Kidney glomerular epithelial cell (primary cell): ENCODE measurements at places on chromosomes 1 and 21.

DNA sequence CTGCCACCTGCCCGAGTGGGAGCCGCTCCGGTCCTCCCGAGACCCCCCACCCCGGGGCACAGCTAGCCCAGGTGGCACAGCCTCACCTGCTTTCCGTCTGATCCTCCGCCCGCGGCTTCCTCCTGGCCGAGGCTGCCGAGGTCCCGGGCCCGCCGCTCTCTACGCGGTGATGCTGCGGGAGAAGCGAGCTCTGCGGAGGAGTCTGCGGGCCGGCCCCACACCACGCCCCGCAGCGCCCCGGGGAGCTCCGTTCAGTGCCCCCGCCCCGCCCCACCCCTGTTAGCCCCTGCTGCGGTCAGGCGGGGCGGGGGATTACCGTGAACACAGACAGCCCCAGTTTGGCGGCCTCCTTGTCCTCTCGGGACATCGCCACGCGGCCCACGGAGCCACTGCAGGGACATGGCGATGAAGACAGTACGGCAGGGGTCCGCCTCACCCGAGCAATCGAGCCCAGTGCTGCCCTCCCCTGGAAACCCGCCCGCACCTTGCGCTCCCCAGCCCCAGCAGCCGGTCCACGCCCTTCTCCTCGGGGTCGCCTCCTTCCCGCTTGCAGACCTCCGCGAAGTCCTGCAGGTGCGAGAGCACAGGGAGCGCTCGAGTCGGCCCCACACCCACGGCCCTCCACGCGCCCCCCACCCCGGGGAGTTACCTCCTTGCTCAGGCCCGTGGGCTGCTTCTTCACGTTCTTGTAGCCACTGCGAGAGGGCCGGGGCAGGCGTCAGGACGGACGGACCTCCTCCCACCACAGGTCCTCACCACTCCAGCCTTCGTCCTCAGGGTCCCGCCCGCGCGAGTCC, 933 bp downstream of the C1orf35 start:
- no peak for DNase-seq

GRCh38 chr1:52360595-52360968, 5.4 kb downstream of the CC2D1B start:
- no peak for DNase-seq

DNA sequence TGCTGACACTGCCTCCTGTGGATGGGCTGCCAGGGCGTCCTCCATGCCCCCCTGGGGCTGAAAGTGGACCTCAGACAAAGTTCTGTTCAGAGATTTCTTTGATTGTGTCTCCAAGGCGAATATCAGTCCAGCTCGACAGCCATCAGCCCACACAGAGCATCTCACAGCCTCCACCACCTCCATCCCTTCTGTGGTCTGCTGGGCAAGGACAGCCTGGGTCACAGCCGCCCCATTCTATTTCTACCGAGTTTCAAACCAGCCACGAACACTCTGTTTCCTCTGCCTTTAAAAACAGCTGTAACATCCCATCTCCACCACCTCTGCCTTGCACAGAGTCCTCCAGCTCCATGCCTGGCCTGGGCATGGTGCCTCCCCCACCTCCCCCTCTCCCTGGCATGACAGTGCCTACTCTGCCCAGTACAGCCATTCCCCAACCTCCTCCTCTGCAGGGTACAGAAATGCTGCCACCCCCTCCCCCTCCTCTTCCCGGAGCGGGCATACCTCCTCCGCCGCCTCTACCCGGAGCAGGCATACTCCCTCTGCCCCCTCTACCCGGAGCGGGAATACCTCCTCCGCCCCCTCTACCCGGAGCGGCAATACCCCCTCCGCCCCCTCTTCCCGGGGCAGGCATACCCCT, 115.5 kb downstream of the FMN2 start:
- DNase-seq: no peak

DNA sequence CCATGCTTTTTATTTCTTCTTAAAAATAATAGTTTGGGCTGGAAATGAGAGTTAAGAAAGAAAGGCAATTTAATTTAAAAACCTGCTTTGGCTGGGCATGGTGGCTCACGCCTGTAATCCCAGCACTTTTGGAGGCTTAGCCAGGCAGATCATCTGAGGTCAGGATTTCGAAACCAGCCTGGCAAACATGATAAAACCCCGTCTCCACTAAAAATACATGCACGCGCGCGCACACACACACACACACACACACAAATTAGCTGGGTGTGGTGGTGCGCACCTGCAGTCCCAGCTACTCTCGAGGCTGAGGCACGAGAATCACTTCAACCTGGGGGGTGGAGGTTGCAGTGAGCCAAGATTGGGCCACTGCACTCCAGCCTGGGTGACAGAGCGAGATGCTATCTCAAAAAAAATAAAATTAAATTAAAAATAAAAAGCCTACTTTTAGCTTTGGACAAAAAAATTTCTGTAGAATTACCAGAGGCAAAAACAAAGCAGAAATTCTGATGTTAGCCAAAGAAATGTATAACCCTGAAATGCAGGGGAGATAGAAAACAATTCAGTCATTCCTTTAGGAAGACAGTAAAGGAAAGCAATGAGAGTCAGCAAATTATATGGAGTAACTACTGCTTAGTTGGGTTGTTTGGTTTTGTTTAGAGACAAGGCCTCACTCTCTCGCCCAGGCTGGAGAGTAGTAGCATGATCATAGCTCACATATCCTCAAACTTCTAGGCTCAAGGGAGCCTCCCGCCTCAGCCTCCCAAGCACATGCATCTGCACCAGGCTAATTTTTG, 15.7 kb upstream of the IPP start:
- no peak for DNase-seq

- peak; percentile 18 for DNase-seq
These were observed 908 bp downstream of the DDI2 start for GRCh38 chr1:15618077-15618654.

GRCh38 chr1:100343897-100344296, 8.4 kb upstream of the CDC14A start:
- DNase-seq: no peak

DNA sequence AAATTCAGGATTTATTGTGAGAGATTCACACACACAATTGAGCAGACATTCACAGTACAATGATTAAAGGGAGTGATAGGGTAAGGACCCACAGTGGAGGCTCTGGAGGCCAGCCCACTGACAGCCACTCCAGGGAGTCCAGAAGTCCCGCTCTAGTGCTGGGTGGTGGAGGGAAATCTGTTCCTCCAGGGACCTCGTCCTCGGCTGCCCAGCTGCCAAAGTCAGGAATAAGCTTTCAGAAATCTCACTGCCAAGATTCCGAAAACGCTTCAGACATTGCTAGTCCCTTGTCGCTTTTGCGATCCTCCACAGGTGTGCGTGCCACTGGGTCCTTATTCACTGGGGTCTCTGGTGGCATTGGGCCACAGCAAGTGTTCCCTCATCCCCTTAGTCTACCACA, 2.3 kb downstream of the MX1 start:
- no peak for DNase-seq

- no peak for DNase-seq
These were observed 22.6 kb upstream of the ATP2B4 start for GRCh38 chr1:203603940-203604591.

DNA sequence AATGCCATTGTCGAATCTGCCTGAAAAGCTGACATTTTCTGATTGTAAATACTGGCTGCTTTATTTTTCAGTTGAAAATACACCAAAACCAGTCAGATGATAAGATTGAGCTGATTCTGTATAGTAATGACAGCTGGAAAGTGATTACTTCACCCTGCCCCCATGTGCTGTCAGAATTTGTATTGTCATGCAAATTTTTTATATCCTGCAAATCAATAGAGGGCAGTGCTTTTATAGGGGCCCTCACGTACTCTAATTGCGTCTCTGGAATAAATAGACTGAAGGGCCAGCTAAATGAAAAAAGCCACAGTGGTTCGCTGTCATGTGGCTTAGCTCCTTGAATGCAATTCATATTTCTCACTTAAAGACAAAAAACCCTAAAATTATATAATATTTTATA, 208.6 kb downstream of the LHX8 start:
- no peak for DNase-seq
